Renal cortical epithelial cell (primary cell): ENCODE measurements at places on chromosomes 7 and 10. TPM values are rescaled to one million over a fixed set of nuclear protein-coding genes. Genes with fewer than 3 reads are reported as not detected.

CPED1 gene
- total RNA-seq: 0.52 and 1.1 TPM in 2 replicates

HERC4 gene
- total RNA-seq: 70.0 and 71.3 TPM in 2 replicates

GPR15LG gene
- total RNA-seq: 6.8 and 46.5 TPM in 2 replicates

LRRC18 gene
- total RNA-seq: not detected in 2 replicates

PLEKHS1 gene
- total RNA-seq: under 0.01 and 0.45 TPM in 2 replicates

TMEM236 gene
- 0.10 TPM in 1 of 2 replicates, not detected in the other for total RNA-seq

GPR85 gene
- total RNA-seq: 0.17 and 0.35 TPM in 2 replicates

CYP26C1 gene
- total RNA-seq: 0.52 and 0.65 TPM in 2 replicates

GNAT3 gene
- total RNA-seq: not detected in 2 replicates

CPN1 gene
- total RNA-seq: not detected in 2 replicates

LIPK gene
- total RNA-seq: not detected in 2 replicates

GFRA1 gene
- 112 and 135 TPM in 2 replicates for total RNA-seq

ATOH7 gene
- 0.05 TPM in 1 of 2 replicates, not detected in the other for total RNA-seq

CUZD1 gene
- total RNA-seq: 0.69 and 1.2 TPM in 2 replicates

NEUROG3 gene
- total RNA-seq: not detected in 2 replicates

SNCG gene
- total RNA-seq: 0.85 and 5.2 TPM in 2 replicates

BHLHA15 gene
- 0.94 and 1.0 TPM in 2 replicates for total RNA-seq

ERVW-1 gene
- not detected in 2 replicates for total RNA-seq

ENTPD1 gene
- 0.20 and 0.52 TPM in 2 replicates for total RNA-seq

NME8 gene
- not detected in 2 replicates for total RNA-seq

GPRIN2 gene
- total RNA-seq: 29.2 and 30.4 TPM in 2 replicates

RNF32 gene
- total RNA-seq: 1.3 and 2.6 TPM in 2 replicates

EBF3 gene
- total RNA-seq: under 0.01 and 0.05 TPM in 2 replicates

A1CF gene
- total RNA-seq: 0.05 TPM in 1 of 2 replicates, not detected in the other

ANKRD7 gene
- 3.6 and 4.6 TPM in 2 replicates for total RNA-seq

RBM20 gene
- total RNA-seq: 0.10 TPM in 1 of 2 replicates, not detected in the other

TLX1 gene
- not detected in 2 replicates for total RNA-seq

SDK1 gene
- 6.3 and 30.9 TPM in 2 replicates for total RNA-seq

ZNF680 gene
- total RNA-seq: 14.9 and 24.6 TPM in 2 replicates

EN2 gene
- total RNA-seq: 0.05 TPM in 1 of 2 replicates, not detected in the other

DYNC1I1 gene
- total RNA-seq: 0.20 and 0.52 TPM in 2 replicates
